ENCODE measurements at places on chromosomes 5 and 9. TPM values are rescaled to one million over a fixed set of nuclear protein-coding genes. Genes with fewer than 3 reads are reported as not detected.
A peak's percentile ranks its signal among the peaks of the same experiment; 100 is the strongest.

TPM2 gene
- total RNA-seq: 6.2 TPM

GRCh38 chr9:87678650-87679355 lies 47.1 kb upstream of the CTSL start:
- ATAC-seq: no peak
- H3K36me3 ChIP-seq: no peaks in the 10 kb centered on the region
- peaks cover 3% of the 10 kb centered on the region for H3K27me3 ChIP-seq
- H3K4me3 ChIP-seq: no peak overlapping the region

GRCh38 chr5:150579462-150580400 lies 60.7 kb upstream of the SYNPO start:
- no peak overlapping the region for H3K27ac ChIP-seq
- H3K4me1 ChIP-seq: no peaks in the 10 kb centered on the region
- no peak for ATAC-seq
- H3K27me3 ChIP-seq: peaks cover 6% of the 10 kb centered on the region

DNA sequence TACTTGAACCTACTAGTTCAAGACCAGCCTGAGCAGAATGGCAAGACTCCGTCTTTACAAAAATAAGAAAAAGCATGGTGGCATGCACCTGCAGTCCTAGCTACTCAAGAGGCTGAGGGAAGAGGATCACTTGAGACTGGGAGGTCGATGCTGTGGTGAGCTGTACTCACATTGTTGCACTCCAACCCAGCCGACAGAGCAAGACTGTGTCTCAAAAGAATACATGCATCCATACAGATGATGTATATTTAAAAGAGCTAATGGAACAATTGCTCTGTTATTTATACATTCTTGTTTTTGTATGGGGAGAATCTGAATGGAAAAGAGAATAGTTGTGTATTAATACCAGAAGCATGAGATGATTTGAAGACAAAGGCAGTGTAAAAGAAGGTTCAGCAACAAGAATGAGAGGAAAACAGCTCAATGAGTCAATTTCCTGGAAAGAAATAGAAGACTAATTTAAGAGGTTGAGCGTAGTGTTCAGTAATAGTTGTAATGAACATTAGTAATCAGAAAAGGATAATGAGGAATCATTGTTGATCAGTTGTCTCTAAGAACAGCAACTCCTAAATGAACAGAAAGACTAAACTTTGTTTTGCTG lies 1.9 kb upstream of the LRRC70 start:
- H3K4me3 ChIP-seq: peak overlapping the region; percentile 7
- H3K4me1 ChIP-seq: peaks cover 27% of the 10 kb centered on the region
- peak overlapping the region; percentile 21 for H3K27ac ChIP-seq
- ATAC-seq: peak; percentile 68
- no peaks in the 10 kb centered on the region for H3K27me3 ChIP-seq
- H3K36me3 ChIP-seq: peaks cover 4% of the 10 kb centered on the region

SEMA6A gene
- total RNA-seq: not detected

DNA sequence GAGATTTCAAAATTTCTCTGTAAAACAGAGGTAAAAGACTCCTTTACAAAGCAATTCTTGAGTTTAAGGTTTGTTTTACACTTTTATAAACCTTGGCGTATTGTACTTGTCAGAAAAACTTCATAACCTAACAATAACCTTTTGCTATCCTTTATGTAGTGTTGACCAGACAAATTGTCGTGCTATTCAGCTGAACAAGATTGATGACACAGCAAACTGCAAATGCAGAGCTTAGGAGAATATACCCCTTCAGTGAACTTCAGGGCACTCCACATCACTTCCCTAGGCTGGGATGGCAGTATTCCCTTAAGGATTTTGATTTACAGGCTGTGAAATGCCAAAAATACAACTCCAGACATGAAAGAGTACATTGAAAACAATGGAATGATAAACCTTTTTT lies 89.2 kb upstream of the CDH18 start:
- no peak overlapping the region for H3K27ac ChIP-seq
- H3K36me3 ChIP-seq: no peaks in the 10 kb centered on the region
- H3K27me3 ChIP-seq: no peaks in the 10 kb centered on the region
- ATAC-seq: no peak

- no peaks in the 10 kb centered on the region for H3K36me3 ChIP-seq
- ATAC-seq: no peak
- no peak overlapping the region for H3K4me3 ChIP-seq
- no peak overlapping the region for H3K27ac ChIP-seq
- H3K27me3 ChIP-seq: peaks cover 26% of the 10 kb centered on the region
- no peaks in the 10 kb centered on the region for H3K4me1 ChIP-seq
Measured at GRCh38 chr5:136205941-136206340, 13.0 kb upstream of the SMIM32 start.

- no peaks in the 10 kb centered on the region for H3K4me1 ChIP-seq
- H3K27me3 ChIP-seq: peaks cover 5% of the 10 kb centered on the region
- H3K27ac ChIP-seq: no peak overlapping the region
Measured at GRCh38 chr9:135221951-135222631, 134.6 kb downstream of the OLFM1 start.

DNA sequence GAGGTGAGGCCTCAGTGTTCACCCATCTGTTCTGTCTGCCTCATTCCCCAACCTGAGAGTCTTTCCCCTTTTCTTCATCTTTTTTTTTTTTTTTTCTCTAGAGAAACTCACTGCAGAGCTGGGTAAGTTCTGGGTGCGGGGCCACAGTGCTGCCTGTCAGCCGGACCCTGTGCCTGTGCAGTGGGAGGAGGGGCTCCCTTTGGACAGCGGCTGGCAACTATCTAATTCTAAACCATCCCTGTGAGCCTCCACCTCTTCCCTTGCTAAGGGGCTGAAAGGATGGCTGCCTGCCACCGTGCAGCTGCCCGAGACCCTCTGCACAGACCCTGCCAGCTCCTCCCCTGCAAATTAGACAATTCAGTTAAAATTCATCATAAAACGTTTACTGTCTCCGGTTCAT lies 14.1 kb downstream of the BTNL9 start:
- H3K36me3 ChIP-seq: peaks cover 7% of the 10 kb centered on the region
- peaks cover 75% of the 10 kb centered on the region for H3K27me3 ChIP-seq
- ATAC-seq: no peak
- no peak overlapping the region for H3K27ac ChIP-seq
- peak overlapping the region; percentile 55 for H3K4me3 ChIP-seq

DNA sequence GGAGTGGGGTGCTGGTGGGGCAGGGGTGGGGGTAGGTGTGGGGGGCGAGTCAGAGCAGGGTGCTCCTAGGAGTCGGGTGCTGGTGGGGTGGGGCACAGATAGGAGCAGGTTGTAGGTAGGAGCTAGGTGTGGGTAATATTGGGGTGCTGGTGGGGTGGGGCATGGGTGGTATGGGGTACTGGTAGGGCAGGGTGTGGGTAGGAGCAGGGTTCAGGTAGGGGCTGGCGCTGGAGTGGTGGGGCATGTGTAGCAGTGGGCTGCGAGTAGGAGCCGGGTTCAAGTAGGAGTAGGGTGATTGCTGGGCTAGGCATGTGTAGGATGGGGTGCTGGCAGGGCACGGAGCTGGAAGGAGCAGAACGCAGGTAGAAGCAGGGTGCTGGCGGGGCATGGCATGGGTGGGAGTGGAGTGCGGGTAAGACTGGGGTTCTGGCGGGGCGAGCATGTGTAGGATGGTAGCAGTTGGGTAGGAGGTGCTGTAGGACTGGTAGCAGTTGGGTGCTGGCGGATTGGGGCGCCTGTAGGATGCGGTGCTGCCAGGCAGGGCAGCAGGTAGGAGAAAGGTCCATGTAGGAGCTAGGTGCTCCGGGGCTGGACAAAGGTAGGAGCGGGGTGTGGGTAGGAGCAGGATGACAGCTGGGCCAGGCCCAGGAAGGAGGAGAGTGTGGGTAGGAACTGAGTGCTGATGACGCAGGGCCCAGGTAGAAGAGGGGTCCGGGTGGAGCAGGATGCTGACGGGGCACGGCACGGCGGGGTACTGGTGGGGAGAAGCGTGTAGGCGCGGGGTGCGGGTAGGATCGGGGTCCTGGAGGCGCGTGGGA lies 105.5 kb upstream of the SIMC1 start:
- peaks cover 15% of the 10 kb centered on the region for H3K27me3 ChIP-seq
- peak overlapping the region; percentile 75 for H3K4me3 ChIP-seq
- H3K4me1 ChIP-seq: peaks cover 20% of the 10 kb centered on the region
- H3K36me3 ChIP-seq: no peaks in the 10 kb centered on the region
- peak overlapping the region; percentile 52 for H3K27ac ChIP-seq

IL7R gene
- total RNA-seq: 162 TPM

GRCh38 chr9:126633881-126634558 lies 20.3 kb downstream of the LMX1B start:
- peaks cover 44% of the 10 kb centered on the region for H3K27me3 ChIP-seq
- no peak overlapping the region for H3K27ac ChIP-seq
- no peak overlapping the region for H3K4me3 ChIP-seq
- no peaks in the 10 kb centered on the region for H3K36me3 ChIP-seq
- ATAC-seq: no peak

DRD1 gene
- total RNA-seq: not detected

PCDHGA7 gene
- 0.06 TPM for total RNA-seq

GRCh38 chr9:8766096-8766495 lies 966.5 kb upstream of the DMAC1 start:
- no peak overlapping the region for H3K27ac ChIP-seq
- no peak overlapping the region for H3K4me3 ChIP-seq
- no peaks in the 10 kb centered on the region for H3K4me1 ChIP-seq
- H3K36me3 ChIP-seq: no peaks in the 10 kb centered on the region
- peaks cover 3% of the 10 kb centered on the region for H3K27me3 ChIP-seq

GRCh38 chr5:173881811-173882575 lies 6.2 kb upstream of the CPEB4 start:
- no peak for ATAC-seq
- H3K4me3 ChIP-seq: peak overlapping the region; percentile 2
- no peaks in the 10 kb centered on the region for H3K36me3 ChIP-seq
- no peaks in the 10 kb centered on the region for H3K27me3 ChIP-seq
- peaks cover 35% of the 10 kb centered on the region for H3K4me1 ChIP-seq

DNA sequence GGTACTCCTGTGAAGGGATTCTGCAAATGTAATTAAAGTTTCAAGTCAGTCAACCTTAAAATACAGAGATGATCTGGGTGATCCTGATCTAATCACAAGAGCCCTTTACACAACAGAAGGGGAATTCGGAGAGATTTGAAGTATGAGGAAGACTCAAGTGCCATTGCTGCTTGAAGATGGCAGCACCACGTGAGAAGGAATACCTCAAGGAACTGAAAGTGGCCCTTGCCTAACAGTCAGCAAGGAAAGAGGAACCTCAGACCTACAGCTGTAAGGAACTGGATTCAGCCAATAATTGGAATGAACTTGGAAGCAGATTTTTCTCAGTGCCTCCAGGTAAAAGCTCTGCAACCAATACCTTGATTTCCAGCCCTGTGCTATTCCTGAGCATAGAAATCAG lies 87.4 kb downstream of the THBS4 start:
- no peaks in the 10 kb centered on the region for H3K27me3 ChIP-seq
- H3K36me3 ChIP-seq: peaks cover 11% of the 10 kb centered on the region

SPATA6L gene
- 1.6 TPM for total RNA-seq

GRCh38 chr5:102795526-102795925 lies 40.4 kb downstream of the PAM start:
- H3K4me3 ChIP-seq: no peak overlapping the region
- peaks cover 23% of the 10 kb centered on the region for H3K36me3 ChIP-seq
- no peaks in the 10 kb centered on the region for H3K27me3 ChIP-seq

- H3K4me1 ChIP-seq: peaks cover 5% of the 10 kb centered on the region
- peaks cover 6% of the 10 kb centered on the region for H3K36me3 ChIP-seq
- peak within 1 kb of the TSS; percentile 68 for H3K4me3 ChIP-seq
- H3K27me3 ChIP-seq: peaks cover 58% of the 10 kb centered on the region
- no peak within 1 kb of the TSS for H3K27ac ChIP-seq
- peak; percentile 69 for ATAC-seq
Measured at GRCh38 chr5:38845526-38846378, at the start of gene OSMR. Gene OSMR, plus strand, starts transcription at chr5:38846012. Its CDS starts 23,033 bp downstream, at chr5:38869045.

REEP2 gene
- total RNA-seq: 2.0 TPM

SH3GL2 gene
- total RNA-seq: not detected

- H3K4me1 ChIP-seq: no peaks in the 10 kb centered on the region
- H3K4me3 ChIP-seq: no peak overlapping the region
- no peak for ATAC-seq
Measured at GRCh38 chr5:136058039-136058971, 29.5 kb downstream of the TGFBI start.

MGAT1 gene
- total RNA-seq: 170 TPM

- ATAC-seq: no peak
- no peaks in the 10 kb centered on the region for H3K36me3 ChIP-seq
- H3K4me1 ChIP-seq: no peaks in the 10 kb centered on the region
- H3K27me3 ChIP-seq: no peaks in the 10 kb centered on the region
Measured at GRCh38 chr9:108021096-108021710, 531.6 kb upstream of the KLF4 start.

MAN1B1 gene
- total RNA-seq: 38.2 TPM

GRCh38 chr5:127870914-127871313 lies 167.7 kb downstream of the CCDC192 start:
- H3K4me3 ChIP-seq: no peak overlapping the region
- no peaks in the 10 kb centered on the region for H3K36me3 ChIP-seq
- H3K27ac ChIP-seq: no peak overlapping the region
- no peak for ATAC-seq
- H3K4me1 ChIP-seq: no peaks in the 10 kb centered on the region

GRCh38 chr5:120134944-120135343 lies 329.2 kb upstream of the PRR16 start:
- H3K27me3 ChIP-seq: no peaks in the 10 kb centered on the region
- H3K4me3 ChIP-seq: no peak overlapping the region
- no peaks in the 10 kb centered on the region for H3K36me3 ChIP-seq
- H3K27ac ChIP-seq: no peak overlapping the region

- H3K4me3 ChIP-seq: no peak overlapping the region
- H3K4me1 ChIP-seq: no peaks in the 10 kb centered on the region
- no peaks in the 10 kb centered on the region for H3K36me3 ChIP-seq
- ATAC-seq: no peak
- H3K27me3 ChIP-seq: peaks cover 12% of the 10 kb centered on the region
Measured at GRCh38 chr9:92173318-92173717, 58.1 kb upstream of the SPTLC1 start.

ARHGEF39 gene
- 16.1 TPM for total RNA-seq

DNA sequence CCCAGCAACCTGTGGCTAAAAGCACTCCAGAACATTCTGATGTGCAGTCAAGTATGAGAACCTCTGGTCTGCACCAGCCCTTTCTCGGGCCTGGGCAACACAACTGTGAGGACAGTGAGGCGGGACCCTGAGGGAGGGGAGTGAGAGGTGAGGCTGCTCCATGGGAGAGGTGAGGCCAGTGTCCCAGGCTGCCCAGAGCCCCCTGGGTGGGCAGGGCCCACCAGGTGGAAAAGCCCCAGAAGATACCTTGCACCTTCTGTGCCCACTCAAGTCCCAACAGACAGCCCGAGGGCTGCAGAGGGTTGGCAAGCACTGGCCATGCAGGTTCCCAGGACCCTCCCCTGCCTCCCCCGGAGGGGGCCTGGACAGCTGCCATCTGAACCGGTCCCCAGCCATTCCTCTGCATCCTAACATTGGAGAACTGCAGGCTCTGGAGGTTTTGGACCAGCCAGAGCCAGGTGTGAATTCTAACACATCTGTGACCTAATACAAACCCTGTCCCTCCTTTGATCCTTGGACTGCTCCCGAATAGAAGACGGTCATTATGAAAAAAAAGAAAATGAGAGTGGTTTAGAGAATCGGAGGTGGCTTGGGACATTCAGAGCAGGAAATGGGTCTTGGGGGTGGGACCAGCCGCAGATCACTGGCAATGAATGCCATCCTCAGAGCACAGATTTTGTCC lies 57.0 kb downstream of the DUSP1 start:
- H3K27me3 ChIP-seq: no peaks in the 10 kb centered on the region
- no peak overlapping the region for H3K27ac ChIP-seq
- no peak for ATAC-seq
- peaks cover 11% of the 10 kb centered on the region for H3K4me1 ChIP-seq
- no peaks in the 10 kb centered on the region for H3K36me3 ChIP-seq
- no peak overlapping the region for H3K4me3 ChIP-seq

NR5A1 gene
- not detected for total RNA-seq

ASPN gene
- total RNA-seq: not detected

All from activated T-helper 17 cell treated with anti-CD3 and anti-CD28 coated beads, Interleukin-2, amount 50 U/mL, for 72 hours (primary cell).